ENCODE measurements at places on chromosomes 16 and 17.

GRCh38 chr17:49490276-49490675, 4.8 kb upstream of the NGFR start:
- DNase-seq = no peak

- no peak for DNase-seq
Observed at GRCh38 chr16:51141106-51141505, 10.0 kb downstream of the SALL1 start.

- DNase-seq = no peak
Observed at GRCh38 chr16:29310852-29311314, 95.6 kb downstream of the NPIPB11 start.

DNA sequence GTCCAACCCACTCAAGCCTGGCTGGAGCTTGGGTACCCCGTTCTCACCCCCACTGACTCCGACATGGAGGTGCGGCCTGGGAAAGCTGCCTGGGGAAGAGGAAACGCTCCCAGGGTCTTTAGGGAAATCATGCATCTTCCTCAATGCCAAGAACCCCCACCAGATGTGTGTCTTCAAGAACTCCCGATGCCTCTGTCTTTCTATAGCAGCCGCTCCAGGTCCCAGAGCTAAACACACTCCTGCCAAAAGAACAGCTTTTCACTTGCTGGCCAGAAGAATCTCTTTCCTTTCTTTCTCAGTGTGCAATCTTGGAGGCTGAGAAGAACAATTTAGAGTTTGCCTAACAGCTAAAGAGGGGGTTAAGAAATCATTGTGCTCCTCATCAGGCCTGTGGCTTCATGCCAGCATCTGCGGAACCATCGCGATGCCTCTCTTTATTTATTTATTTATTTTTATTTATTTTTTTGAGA, 41.1 kb upstream of the MTSS2 start:
- no peak for DNase-seq

- DNase-seq = no peak
Observed at GRCh38 chr17:50832267-50832863, 3.0 kb upstream of the WFIKKN2 start.

GRCh38 chr17:45973946-45974859, 24.8 kb upstream of the STH start:
- DNase-seq = no peak

DNA sequence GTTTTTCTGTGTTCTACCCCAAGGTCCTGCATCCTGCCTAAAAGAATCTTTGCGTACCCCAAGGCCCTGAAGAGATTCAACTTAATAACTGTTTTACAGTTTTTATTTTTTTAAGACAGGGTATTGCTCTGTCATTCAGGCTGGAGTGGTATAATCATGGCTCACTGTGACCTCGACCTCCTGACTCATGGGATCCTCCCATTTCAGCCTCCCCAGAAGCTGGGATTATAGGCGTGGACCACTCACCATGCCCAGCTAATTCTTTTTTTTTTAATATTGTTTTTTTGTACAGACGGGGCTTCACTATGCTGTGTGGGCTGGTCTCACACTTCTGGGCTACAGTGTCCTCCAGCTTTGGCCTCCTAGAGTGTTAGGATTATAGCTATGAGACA, 9.3 kb upstream of the FAAP100 start:
- no peak for DNase-seq

DNA sequence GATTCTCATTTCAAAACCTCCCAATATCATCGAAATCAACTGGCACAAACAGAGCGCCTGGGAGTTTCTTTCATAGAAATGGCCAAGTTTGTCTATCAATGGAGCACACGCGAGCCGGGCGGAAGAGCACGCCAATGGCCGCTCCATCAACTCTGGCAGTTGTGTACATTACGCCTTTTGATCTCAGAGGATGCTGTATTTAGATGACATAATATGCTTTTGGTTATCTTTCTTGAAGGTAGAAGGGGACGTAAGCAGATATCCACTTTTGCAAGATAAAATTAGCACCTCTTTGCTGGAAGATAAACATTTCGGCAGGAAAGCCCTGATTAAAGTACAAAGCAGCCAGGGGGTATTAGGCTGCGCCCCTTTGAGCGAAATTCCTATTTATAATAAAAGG, 287.4 kb downstream of the IRF8 start:
- DNase-seq = no peak

DNA sequence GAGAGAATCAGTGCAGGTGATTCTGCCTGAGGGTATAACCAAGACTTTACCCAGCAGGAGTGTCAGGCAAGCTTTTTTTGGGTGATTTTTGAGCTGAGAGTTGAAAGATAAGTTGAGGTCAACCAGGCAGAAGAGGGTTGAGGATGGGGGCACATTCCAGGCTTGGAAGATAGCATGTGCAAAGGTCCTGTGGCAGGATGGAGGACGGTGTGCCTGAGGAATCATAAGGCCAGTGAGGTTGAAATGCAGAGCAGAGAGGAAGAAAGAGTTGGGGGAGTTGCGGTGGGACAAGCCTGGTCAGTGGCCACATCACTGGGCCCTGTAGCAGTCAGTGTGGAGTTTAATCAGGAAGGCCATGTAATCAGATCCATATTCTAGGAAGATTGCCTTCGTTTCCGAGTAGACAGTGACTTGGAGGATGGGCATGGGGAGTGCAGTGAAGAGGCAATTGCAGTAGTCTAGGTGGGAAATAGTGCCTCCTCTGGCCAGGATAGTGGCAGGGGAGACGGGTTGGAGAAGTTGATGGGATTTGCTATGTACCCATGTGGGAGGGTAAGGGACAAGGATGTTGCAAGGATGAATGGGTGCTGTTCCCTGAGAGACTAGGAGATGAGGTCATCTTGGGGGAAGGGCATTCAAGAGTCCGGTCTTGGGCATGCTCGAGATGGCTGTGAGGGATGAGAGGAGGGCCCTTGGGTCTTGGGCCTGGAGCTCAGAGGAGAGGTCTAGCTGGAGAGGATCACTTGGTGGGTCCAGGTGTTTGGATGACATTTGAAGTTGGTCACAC, 3.9 kb downstream of the PLEKHG4 start:
- DNase-seq = no peak

GRCh38 chr16:75019007-75019406, 20.2 kb downstream of the ZNRF1 start:
- DNase-seq = no peak

- DNase-seq = no peak
Observed at GRCh38 chr17:78134899-78135385, 4.4 kb downstream of the TMC8 start.

DNA sequence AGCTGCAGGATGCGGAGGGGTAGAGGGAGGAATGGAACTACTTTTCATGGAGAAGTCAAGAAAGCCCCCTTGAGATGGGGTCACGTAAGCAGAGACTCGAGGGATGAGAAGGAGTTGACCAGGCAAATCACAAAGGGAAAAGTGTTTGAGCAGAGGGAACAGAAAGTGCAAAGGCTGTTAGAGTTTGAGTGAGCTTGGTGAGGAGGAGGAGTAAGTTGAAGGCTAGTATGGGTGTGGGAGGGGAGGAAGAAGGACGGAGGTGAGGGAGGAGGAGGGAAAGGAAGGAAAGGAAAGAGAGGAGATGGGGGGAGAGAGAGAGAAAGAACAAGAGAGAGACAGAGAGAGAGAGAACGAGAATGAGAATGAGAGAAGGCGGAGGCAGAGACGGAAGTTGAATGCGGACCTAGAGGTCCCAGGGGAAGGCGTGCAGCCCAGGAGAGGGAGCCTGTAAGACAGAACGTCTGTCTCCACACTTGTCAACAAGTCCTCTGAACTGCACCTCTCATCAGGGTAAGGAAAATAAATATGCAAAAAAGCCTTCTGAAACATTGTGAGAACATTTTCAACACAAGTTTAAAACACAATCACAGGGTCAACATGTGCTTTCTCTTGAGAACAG, 279.8 kb upstream of the EEF2KMT start:
- no peak for DNase-seq

GRCh38 chr17:15512071-15512709, 44.8 kb upstream of the CDRT4 start:
- DNase-seq = no peak

DNA sequence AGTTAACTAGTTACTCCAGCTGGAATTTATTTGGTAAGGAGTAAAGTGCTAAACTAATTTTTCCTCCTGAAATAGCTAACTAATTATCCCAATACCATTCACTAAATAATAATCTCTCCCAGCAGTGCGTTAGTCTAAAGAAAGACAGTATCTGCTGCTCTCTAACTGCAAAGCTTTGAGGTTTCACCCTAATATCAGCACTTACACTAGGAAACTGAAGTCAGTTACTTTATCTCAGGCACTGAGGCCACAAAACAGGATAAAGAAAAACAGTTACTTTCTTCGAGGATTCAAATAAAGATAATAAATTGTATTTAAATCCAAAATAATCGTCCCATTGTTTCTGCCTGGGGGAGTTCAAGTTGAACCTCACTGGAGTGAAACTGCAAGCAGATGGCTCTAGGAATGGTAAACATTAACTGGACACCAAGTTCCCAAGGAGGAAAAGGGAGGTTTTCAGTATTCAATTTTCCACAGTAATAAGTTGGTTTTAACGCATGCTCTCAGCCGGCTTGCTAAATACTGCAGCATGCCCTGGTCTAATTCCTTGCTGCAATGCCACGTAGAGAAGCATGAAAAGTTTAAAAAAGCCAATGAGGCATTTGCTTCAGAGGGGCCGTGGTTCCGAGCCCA, 20.0 kb upstream of the FOXJ1 start:
- DNase-seq = no peak

DNA sequence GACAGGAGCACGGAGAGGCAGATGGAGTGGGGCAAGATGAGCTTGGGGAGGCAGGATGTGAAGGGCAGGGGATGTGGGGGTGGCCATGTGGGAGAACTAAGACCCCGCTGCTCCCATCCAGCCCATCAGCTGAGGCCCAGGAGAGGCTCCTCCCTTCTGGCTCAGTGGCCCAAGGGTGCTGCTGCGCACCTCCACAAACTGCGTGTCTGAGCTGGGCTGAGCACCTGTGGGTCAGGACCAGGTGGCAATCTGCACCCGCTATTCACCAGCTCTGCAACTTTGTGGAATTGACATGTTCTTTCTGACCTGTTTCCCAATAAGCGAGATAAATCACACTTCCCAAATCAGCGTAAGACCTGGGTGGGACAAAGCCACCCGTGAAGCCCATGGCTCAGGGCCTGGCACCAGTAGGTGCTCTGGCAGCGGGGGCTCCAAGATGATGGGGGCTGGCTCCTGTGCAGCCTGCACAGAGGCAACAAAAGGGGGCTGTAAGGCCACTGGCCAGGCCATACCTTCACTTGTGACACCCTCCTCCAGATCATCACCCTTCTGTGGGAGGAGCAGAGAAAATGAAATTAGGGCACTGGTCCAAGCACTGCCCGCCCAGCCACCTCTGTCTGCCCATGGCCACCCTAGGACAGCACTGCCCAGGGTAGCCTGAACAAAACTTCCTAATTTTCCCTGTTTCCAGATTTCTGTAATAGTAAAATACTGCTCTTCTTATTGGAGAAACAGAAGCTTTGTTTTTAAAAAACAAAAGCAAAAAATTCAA, 11.7 kb upstream of the SREBF1 start:
- no peak for DNase-seq

- DNase-seq = no peak
Observed at GRCh38 chr16:75208242-75208825, 1.4 kb upstream of the CTRB2 start.

DNA sequence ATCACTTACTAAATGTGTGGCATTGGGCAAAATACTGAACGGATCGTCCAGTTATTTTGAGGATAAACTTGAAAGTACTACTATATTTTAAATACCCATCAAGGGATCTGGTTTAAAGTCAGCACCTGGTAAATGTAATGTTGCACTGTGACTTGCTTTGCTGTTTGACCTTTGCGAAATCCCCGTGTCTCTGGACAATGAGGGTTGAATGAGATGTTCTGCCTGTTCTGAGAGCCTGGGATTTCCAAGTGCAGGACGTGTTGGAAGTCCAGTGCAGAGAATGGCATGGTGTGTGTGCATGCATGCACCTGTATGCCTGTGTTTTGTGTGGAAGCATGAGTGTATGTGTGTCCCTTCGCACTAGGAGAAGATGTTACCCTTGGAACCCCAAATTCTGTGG, 106.6 kb downstream of the N4BP1 start:
- DNase-seq = no peak

DNA sequence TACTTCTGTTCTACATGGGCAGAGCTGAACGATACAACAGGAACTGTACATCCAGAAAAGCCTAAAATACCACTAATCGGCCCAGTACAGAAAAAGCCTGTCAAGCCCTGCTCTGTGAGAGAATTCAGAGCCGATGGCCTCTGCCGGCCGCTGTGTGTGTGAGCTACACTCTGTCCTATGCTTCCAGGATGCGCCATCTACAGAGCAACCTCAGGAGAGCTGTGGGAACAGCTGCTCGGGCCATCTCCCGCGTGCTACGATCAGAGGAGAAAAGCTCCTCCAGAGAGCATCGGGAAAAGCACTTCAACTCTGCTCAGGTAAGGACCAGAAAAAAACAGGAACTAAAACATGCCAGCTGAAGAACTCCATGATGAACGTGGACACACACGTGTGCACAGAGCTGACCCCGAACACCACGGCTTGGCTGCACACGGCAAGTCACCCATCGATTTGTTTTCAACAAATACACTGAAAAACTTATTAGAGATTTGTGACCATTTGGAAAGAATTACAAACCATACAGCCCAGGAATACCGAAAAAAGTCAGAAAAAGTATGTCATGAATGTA, 115.9 kb downstream of the ANKRD11 start:
- no peak for DNase-seq

DNA sequence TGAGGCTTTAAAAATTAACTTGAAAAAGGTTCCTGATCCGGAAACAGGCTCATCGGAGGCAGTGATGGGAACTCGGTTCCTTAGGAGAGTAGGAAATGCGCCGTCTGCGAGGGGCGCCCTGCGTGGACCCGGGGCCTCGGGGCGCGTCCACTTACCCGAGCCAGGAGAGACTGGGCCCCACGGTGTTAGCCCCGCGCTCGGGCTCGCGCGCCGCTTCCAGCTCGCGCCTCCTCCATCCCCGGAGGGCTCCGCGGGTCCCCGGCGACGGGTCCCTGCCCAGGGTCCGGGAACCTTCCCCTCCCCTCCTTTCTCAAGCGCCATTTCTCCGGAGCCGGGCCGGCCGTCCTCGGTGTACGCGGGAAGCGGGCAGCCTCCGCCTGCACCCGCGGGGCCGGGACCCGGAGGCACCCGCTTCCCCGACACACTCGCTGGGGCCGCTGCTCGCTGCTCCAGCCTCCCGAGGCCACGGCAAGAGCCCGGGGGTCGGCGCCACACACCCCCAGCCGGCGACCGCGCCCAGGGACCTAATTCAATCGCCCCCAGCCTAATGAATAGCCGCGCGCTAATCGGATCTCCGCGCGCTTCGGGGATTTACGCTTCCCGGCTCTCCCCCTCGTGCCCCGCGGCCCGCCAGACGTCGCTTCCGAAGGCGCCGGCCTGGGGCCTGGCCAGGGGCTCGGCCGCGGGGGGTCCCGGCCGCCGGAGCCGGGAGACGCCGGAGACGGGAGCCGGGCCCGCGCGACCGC, 2.2 kb upstream of the BAHCC1 start:
- DNase-seq = no peak

GRCh38 chr17:35747540-35748017, 5.5 kb downstream of the GAS2L2 start:
- DNase-seq = no peak

GRCh38 chr17:12605222-12605621, 60.5 kb upstream of the MYOCD start:
- DNase-seq = no peak

GRCh38 chr17:49918591-49918990, 50.4 kb upstream of the DLX4 start:
- DNase-seq = no peak

- DNase-seq = no peak
Observed at GRCh38 chr17:64628641-64629040, 33.5 kb downstream of the SMURF2 start.

- no peak for DNase-seq
Observed at GRCh38 chr17:76641501-76641900, 2.1 kb downstream of the ST6GALNAC1 start.

Data from SIG-M5 (cell line).